ENCODE measurements at places on chromosomes 7 and 10.

GRCh38 chr10:3902809-3903410 lies 117.9 kb upstream of the KLF6 start:
- no peak for DNase-seq

DNA sequence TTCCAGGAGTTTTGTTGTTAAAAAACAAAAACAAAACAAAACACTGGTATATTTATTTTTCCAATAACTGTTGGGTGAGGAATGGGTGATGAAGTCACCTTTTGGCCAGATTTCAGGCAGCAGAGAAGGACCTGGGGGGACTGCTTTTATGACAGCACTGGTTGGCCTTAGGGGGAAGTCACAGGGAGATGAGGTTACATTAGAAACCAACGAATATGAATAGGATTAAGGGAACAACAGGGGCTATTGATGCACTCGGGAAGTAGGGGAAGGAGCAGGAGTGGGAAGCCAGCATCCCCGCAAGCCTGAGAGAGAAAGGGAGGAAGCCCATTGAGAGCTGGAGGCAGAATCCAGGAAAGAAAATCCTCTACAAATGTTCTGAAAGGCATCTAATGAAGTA lies 958.4 kb downstream of the TYW1 start:
- DNase-seq: no peak

- no peak for DNase-seq
These were observed 187.5 kb downstream of the GRID1 start for GRCh38 chr10:86179153-86179524.

DNA sequence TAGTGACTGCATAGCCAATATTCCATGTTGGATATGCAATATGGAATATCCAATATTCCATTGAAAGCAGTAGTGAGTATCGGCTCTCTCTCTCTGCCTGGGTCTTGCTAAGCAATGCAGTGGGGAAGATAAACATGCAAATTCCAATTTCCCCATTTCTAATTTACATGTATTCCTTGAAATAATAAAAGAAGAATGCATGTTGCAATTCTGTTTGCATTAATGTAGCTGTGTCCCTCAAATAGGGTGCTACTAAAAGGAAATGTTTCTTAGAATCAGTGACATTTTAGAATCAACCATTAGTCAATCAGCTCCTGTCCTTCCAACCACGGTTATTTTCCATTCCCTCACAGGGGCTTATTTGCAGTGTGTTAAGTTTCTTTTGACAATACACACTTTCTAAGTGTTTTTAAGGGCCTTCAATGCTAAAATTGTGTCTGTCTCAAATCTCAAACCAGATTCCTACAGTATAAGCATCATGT lies 46.7 kb downstream of the AFAP1L2 start:
- DNase-seq: no peak

GRCh38 chr7:47293884-47294555 lies 287.9 kb downstream of the TNS3 start:
- DNase-seq: no peak
